ENCODE measurements at places on chromosomes 16 and 17.

DNA sequence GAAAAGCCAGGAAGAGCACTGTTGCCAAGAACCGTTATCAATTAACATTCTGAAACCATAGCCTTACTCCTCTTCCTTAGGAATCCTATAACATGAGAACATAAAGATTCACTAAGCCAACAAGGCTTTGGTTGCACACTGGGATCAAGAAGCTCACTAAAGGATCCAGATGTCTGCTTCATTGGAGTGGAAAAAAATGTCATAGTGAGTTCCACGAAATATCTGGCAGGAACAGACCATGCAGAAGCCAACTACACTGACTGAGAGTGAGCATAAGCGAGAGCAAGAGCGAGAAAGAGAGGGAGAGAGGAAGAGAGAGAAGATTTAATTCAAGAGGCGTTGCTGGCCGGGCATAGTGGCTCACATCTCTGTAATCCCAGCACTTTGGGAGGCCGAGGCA is 13.4 kb upstream of the MEIOC start:
- no peak for DNase-seq

GRCh38 chr17:73705594-73705993 is 61.3 kb upstream of the SDK2 start:
- DNase-seq = no peak

DNA sequence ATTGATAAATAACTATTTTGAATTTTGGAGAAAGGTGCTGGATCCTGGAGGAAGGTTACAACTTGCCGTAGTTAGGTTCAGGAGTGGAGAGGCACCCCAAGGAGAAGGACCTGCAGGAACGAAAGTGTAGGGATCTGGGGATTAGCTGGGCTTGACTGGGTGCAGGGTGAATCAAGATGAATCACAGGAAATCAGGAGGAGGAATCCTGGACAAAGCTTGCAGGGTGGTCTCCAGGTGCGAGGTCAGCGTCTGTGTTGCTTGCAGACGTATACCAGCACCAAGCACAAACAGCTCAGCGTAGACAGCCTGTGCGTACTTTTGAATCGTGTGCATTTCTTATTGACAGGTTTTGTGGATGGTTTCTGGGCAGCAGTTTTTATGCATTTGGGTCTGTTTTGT is 144.3 kb downstream of the MSI2 start:
- DNase-seq = no peak

DNA sequence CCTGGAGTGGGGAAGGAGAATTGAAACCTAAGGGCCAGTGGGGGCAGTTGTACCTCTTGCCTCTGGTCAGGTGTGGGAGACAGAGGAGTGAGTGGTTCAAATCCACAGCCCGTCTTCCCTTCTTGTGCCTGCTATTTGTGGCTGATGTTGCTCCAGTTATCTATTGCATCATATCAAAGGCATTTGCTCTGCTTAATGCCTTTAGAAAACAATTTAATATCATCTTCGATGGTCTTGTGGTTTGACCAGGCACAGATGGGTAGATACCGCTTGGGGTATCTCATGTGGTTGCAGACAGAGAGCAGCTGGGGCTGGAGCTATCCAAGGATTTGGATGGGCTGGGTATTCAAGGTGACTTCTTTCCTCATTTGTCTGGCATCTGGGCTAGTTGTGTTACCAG is 376.1 kb upstream of the RBFOX1 start:
- DNase-seq = no peak

GRCh38 chr17:36529121-36529520 is 5.5 kb downstream of the MYO19 start:
- no peak for DNase-seq

DNA sequence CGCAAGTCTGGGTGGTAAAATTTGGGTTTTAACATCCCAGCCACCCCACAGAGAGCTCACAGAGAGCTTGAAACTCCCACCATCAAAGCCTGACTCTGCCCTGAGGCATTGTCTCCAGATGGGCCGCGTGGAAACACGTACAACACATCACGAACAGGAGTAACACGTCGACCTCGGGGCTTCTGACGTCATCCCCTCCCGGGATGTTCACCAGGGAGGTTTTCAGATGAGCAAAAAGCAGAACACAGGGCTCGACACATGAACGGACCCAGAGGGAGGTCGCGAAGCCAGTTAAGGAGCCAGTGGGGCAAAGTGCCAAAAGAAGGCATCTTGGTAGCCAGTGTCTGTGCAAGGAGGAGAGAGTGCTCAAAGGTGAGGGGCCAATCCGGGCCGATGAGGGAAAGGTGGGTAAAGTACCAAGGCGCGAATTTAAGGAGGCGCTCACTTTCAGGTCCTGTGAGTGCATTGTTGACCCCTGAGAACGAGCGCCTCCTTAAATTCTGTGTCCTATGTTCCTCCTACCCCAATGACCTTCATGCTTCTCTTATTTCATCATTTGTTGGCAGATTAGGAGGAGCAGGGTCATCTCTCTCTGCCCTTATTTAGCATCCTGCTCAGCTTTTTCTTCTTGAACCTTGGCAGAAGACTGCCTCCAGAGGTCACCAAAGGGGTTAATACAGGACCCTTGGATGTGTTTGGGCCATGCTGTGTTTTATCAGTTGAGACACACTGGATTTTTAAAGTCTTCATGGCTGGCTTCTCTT is 5.6 kb downstream of the RCVRN start:
- DNase-seq = no peak

DNA sequence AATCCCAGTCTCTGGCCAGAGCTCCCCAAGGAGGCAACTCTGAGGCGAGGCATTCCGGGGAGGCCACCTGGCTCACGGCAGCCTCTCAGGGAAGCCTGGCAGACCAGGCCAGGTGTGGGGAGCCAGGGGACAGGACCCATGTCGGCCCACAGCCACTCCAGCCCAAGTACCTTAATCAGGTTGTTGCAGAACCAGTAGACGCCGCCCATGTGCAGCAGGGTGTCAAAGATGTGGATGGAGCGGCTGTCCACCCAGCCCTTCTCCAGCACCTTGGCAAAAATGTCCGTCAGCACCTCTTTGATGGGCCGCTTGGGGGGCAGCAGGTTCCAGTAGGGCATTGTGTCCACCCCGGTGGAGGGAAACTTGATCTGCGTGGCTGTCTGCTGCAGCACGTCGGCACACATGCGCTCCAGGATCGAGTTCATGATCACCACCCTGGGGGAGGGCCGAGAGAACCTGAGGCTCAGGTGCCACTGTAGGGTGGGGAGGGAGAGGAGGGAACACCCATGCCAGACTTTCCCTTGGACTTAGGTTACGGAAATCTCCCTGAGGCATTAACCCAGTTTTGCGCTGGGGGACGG is 7.8 kb downstream of the CSF3 start:
- no peak for DNase-seq

DNA sequence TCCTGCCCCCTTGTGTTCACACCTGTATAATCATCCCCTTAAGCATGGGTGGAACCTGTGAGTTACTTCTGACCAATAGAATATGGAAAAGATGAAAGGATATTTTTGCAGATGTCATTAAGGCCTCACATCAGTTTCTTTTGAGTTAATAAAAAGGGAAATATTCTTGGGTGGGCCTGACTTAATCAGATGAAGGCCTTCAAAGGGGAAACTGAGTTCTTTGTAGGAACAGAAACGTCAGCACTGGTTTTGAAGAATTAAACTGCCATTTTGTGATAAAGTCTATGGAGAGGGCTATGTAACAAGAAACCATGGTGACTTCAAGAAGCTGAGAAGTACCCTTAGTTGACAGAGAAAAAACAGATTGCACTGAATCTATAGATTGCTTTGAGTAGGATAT is 168.7 kb upstream of the CNTNAP4 start:
- no peak for DNase-seq

DNA sequence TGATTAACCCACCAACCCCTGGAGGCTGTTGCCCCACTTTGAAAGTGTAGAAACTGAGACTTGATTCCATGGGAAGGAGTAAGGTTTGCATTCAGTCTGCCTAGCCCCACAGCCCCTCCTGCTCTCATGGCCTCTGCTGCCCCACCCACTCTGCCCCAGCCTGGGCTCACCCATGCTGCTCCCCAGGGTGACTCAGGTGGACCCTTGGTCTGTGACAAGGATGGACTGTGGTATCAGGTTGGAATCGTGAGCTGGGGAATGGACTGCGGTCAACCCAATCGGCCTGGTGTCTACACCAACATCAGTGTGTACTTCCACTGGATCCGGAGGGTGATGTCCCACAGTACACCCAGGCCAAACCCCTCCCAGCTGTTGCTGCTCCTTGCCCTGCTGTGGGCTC is 6.5 kb downstream of the PRSS41 start:
- DNase-seq = no peak

DNA sequence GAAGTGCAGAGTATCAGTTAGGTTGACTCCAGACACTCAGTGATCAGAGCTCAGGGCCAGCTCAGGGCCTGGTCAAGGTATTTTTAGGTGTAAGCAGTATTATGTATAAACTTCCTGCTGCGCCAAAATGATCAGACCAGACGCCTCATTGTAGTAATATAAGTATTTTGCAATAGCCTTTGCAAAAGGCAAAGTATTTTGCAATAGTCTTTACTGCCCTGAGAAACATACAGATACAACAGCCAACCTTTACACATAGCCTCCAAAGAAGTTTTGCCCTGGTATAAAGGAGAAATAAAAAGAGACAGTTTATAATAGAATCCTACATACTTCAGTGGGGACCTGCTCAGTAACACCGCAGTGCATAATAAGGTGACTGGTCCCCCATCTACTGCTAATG is 333.0 kb upstream of the EEF2KMT start:
- no peak for DNase-seq

GRCh38 chr16:60217787-60218186 is 1483.7 kb upstream of the GOT2 start:
- no peak for DNase-seq

GRCh38 chr16:22123759-22124490 is 31.6 kb downstream of the VWA3A start:
- DNase-seq = no peak

GRCh38 chr16:73202161-73202729 is 154.3 kb upstream of the ZFHX3 start:
- no peak for DNase-seq

DNA sequence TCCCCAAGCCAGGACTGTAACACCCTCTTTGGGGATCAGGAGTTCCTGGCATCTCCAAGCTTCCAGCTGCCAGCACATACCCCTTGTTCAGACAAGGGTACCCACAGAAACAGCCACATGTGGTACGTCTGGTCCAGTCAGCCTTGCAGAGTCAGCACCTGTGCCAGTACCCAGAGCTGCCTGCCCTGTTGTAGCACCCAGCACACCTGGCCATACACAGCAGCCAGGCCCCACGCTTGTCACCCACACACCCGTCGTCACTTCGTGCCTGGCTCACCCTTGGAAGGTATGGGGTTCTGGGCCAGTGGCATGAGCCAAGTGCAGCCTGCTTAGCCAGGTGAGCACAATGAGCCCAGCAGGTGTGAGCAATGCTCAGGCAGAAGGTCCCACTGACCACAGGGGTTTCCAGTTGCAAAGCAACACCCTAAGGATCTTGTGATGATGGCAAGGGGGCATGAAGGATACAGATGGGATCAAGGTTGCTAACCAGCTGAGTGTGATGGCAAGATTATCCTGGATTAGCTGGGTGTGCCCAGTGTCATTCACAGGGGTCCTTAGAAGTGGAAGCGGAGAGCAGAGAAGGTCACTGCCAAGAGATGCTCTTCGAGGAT is 202.3 kb downstream of the CPPED1 start:
- no peak for DNase-seq

DNA sequence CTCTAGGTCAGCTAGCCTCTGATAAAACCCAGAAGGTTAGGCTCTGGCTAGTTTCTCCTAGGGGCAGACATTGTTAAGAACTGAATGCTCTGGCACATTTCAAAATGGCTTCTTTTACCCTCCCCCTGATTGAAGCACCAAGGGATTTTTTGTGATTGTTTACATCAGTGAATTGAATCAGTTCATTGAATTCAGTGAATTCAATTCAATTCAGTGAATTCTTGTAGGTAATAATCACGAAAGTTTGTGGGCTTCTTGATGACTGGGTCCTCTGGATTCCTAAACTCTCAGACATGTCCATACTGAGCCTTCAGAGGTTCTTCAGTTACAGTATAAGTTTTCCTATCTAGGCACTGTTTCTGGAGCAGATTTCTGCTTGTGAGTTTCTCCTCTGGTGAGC is 135.2 kb upstream of the ELAC2 start:
- DNase-seq = no peak

DNA sequence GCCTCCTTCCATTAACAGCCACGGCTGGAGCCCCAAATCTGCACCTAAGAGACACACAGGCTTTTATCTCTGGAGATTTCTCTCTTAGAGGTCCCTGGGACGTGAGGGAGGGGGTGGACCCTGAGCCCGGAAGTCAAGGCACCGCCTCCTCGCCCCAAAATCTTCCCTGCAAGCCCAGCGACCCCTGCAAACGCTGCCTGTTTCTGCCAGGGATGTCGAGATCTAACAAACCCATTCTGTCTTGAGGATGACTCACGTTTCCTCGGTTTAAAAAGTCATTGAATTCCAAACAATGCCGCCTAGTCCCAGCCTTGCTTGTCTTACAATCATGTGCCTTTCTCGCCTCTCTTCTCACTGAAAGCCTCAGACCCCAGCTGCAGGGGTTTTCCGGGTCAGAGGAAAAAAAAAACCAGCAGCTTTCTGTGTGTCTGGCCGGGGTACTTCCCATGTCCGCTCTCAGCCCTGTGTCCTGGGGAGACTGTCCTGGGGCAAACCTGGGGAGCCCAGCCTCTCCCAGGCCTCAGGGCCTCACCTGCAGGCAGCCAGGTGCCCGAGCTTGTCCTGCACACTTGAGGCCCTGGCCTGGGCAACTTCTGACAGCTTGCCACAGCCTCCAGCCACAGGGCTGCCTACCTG is 15.4 kb downstream of the ARL2BP start:
- DNase-seq = no peak

GRCh38 chr16:86220561-86220960 is 289.8 kb upstream of the FOXF1 start:
- no peak for DNase-seq

- no peak for DNase-seq
Measured at GRCh38 chr16:65154321-65154720, 32.5 kb upstream of the CDH11 start.
